ENCODE measurements at places on chromosomes 12 and 14. TPM values are rescaled to one million over a fixed set of nuclear protein-coding genes. Genes with fewer than 3 reads are reported as not detected.

PAWR gene
- total RNA-seq: 75.2 TPM

USP44 gene
- not detected for total RNA-seq

NOXRED1 gene
- not detected for total RNA-seq

IFI27L2 gene
- 86.1 TPM for total RNA-seq
